ENCODE measurements at places on chromosomes 6 and 20. TPM values are rescaled to one million over a fixed set of nuclear protein-coding genes. Genes with fewer than 3 reads are reported as not detected.

Gene DNAH8
- not detected for polyA plus RNA-seq

Gene RBCK1
- 131 TPM for polyA plus RNA-seq

Gene KPNA5
- polyA plus RNA-seq, result 19.0 TPM

Gene HTR1E
- not detected for polyA plus RNA-seq

DNA sequence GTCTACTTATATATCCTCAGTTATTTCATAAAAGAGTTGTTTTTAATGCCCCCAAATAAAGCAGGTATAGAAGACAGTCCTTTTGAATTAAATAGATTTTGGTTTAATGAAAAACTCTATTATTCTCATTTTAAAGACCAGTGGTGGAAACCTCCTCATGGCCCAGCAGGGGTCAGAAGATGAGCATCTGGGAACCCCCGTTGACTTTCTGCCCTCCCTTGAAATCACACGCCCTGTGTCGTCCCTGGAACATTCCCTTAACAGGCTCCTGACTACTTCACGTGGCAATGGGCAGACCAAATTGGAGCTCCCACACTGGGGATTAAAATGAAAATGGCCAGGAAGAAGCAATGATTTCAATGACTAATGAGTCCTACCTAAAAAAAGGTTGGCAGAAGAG, 220.9 kb downstream of the KIF16B start:
- no peaks in the 10 kb centered on the region for H3K4me1 ChIP-seq
- no peaks in the 10 kb centered on the region for H3K36me3 ChIP-seq
- no peaks in the 10 kb centered on the region for H3K27me3 ChIP-seq
- no peak overlapping the region for H3K4me3 ChIP-seq
- no peak for DNase-seq

GRCh38 chr6:161242779-161243693, 30.8 kb downstream of the AGPAT4 start:
- peak; percentile 97 for DNase-seq
- peak overlapping the region; percentile 100 for H3K27ac ChIP-seq
- peaks cover 26% of the 10 kb centered on the region for H3K27me3 ChIP-seq
- H3K36me3 ChIP-seq, result peaks cover 24% of the 10 kb centered on the region
- peaks cover 43% of the 10 kb centered on the region for H3K4me1 ChIP-seq
- peak overlapping the region; percentile 79 for H3K4me3 ChIP-seq

DNA sequence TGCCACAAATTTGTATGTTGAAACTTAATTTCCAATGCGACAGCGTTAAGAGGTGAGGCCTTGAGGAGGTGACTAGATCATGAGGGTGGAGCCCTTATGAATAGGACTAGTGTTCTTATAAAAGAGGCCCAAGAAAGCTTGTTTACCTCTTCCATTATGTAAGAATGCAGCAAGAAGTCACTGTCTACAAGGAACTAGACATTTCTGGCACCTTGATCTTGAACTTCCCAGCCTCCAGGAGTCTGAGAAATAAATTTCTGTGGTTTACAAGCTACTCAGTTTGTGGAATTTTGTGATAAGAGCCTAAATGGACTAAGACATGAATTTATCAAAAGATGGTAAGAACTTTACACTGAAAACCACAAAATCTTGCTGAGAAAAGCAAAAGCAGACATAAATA, 173.6 kb upstream of the SGK1 start:
- no peaks in the 10 kb centered on the region for H3K4me1 ChIP-seq
- H3K27ac ChIP-seq, result no peak overlapping the region
- no peak overlapping the region for H3K4me3 ChIP-seq

DNA sequence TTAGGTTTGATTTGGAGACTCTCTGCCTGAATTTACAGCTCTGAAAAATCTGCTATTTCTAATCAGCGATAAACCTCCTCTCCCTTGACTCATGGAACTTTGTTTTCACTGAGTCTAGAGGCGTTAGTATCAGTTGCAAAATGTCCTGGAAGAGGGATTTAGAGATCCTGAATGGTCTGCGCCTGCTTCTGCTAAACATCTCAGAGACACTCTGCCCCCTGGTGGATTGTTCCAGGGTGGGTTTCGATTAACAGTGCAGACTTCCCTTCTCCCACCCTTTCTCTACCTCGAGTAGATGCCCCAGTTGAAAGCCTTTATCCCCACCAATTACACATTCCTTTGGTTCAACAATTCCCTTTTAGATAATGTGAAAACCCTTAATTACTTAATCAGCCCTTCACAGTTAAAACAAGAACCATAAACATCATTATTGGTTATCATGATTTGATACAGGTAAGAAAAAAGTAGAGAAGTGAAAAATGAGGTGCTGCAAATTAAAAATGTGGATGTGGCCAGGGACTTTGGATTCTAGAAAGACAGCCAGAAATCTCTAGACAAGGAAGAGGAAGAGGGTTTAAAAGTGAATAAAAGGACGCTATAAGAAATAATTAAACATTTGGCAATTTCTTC, 5.5 kb downstream of the HTR1B start:
- H3K4me1 ChIP-seq, result peaks cover 8% of the 10 kb centered on the region
- peaks cover 3% of the 10 kb centered on the region for H3K27me3 ChIP-seq
- H3K4me3 ChIP-seq, result no peak overlapping the region

GRCh38 chr6:23181356-23182110, 612.2 kb downstream of the HDGFL1 start:
- no peaks in the 10 kb centered on the region for H3K4me1 ChIP-seq
- no peak for DNase-seq
- H3K27me3 ChIP-seq, result no peaks in the 10 kb centered on the region
- H3K4me3 ChIP-seq, result no peak overlapping the region

DNA sequence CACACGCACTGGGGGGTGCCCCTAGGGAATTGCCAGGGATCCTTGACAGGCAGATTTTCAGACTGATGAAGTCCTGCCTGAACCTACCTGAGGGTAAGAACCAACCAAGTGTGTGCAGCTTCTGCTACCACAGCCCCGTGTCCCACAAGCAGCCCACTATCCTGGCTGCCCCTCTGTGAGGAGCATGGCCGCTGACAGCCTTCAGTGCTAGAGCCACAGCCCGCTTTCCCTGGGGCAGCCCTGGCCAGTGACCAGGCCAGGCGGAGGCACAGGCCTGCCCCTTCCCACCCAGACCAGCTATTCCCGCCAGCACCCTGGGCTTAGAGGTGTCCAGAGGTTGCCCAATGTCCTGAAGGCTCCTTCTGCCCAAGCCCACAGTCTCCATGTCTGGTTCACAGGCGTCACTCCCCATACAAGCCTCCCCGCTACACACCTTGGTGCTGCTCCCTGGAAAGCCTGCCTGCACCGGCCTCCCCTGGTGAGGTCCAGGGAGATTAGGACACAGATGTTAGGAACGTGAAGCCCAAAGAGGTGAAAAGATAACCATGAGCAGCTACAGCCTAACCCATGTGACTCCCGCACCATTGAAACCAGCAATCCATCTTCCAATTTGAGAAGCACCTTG, 207.0 kb downstream of the SYNDIG1 start:
- H3K4me3 ChIP-seq, result no peak overlapping the region
- H3K36me3 ChIP-seq, result no peaks in the 10 kb centered on the region
- no peak for DNase-seq
- H3K27ac ChIP-seq, result no peak overlapping the region
- H3K27me3 ChIP-seq, result peaks cover 2% of the 10 kb centered on the region
- H3K4me1 ChIP-seq, result peaks cover 4% of the 10 kb centered on the region

DNA sequence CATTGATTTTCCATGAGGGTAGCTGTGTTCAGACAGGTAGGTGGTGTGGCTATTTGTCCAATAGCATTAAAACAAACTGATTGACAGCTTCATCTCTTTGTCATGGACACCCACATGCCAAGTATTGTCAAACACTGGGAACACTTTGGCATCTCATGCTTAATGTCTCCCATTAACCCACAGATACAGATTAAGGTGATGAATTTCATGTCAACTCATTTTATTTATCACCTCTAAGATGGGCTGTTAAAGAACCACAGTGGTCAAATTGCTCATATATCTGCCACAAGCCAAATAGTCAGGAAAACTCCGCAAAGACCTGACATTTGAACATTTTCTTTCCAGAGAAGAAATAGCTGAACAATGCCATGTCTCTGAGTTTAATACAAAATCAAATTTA, 139.1 kb upstream of the SPTLC3 start:
- H3K4me3 ChIP-seq, result no peak overlapping the region
- H3K4me1 ChIP-seq, result peaks cover 11% of the 10 kb centered on the region

DNA sequence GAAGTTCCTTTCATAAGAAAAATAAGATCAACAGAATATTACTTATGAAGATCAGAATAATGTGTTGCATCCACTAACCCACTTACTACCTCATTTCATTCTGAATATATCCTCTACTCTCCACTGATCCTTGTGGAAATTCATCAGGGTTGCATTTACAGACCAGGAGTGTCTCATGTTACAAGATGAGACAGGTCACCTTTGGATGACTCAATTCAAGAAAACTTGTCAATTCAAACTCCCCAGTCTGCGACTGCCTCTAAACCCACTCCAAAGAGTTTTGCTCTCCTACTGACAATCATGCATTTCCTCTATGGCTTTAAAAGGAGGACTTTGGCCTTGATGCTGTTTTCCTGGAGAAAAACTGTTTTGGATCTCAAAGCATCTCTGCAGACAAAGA, 68.4 kb downstream of the ID4 start:
- no peaks in the 10 kb centered on the region for H3K4me1 ChIP-seq
- no peak overlapping the region for H3K27ac ChIP-seq
- no peaks in the 10 kb centered on the region for H3K36me3 ChIP-seq
- DNase-seq, result no peak
- H3K4me3 ChIP-seq, result no peak overlapping the region

DNA sequence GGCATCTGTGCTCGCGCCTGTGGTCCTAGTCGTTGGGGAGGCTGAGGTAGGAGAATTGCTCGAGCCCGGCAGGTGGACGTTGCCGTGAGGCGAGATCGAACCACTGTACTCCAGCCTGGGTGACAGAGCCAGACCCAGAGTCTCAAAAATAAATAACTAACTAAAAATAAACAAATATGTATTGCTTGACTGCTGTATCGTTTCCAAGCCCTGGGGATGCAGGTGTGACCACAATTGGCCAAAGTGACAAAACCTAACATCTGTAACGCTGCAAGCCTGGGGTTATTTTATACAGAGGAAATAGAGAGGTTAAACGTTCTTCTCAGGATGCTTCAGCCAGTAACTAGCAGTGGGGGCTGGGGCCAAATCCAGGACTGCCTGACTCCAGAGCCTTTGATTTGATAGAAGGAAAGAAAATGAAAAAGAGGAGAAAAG, 1.9 kb upstream of the SRSF3 start:
- H3K4me1 ChIP-seq, result peaks cover 43% of the 10 kb centered on the region
- H3K36me3 ChIP-seq, result peaks cover 14% of the 10 kb centered on the region
- H3K4me3 ChIP-seq, result peak overlapping the region; percentile 86
- peaks cover 16% of the 10 kb centered on the region for H3K27me3 ChIP-seq
- peak; percentile 73 for DNase-seq

- no peaks in the 10 kb centered on the region for H3K36me3 ChIP-seq
- H3K4me1 ChIP-seq, result peaks cover 32% of the 10 kb centered on the region
- peak overlapping the region; percentile 86 for H3K4me3 ChIP-seq
- DNase-seq, result peak; percentile 30
Measured at GRCh38 chr20:8602389-8603116, 466.3 kb upstream of the PLCB4 start.

GRCh38 chr6:167832497-167833395, 6.0 kb downstream of the AFDN start:
- peaks cover 19% of the 10 kb centered on the region for H3K27me3 ChIP-seq
- no peaks in the 10 kb centered on the region for H3K36me3 ChIP-seq
- no peak overlapping the region for H3K4me3 ChIP-seq
- peaks cover 7% of the 10 kb centered on the region for H3K4me1 ChIP-seq
- no peak for DNase-seq

DNA sequence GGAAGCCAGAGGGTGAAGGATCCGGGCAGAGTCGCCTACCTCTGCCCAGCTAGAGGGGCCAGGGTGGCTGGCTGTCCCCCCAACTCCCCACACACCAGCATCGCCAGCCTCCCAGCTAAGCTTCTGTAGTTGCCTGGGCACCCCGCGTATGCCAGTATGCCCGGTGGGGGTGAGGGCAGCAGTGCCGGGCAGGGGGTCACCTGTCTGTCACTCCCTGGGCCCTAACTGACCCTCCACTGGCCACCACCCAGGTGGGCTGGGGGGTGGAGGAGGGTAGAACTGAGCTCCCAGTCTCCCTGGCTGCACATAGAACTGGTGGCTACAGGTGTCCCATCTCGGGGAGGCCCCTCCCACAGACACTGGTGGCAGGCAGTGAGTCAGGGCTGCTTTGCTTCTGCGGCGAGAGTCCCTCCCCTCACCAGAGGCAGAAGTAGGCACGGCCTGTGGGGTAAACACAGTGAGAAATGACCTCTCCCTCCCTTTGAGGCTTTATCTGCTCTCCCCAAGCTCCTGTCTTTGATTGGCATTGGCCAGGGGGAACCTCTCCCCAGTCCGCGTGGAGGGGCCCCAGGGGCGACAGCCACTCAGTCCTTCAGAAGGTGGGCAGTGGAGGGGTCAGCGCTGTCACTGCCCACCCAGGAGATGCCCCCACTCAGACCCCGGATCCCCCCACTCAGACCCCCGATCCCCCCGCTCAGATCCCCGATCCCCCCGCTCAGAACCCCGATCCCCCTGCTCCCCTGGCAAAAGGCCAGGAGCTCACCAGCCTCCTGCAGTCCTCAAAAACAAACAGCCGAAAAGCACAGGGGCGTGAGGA, 2.5 kb downstream of the NTSR1 start:
- peaks cover 5% of the 10 kb centered on the region for H3K4me1 ChIP-seq
- no peak overlapping the region for H3K27ac ChIP-seq
- H3K27me3 ChIP-seq, result peaks cover 5% of the 10 kb centered on the region

GRCh38 chr6:149216459-149216858, 101.1 kb upstream of the TAB2 start:
- no peak for DNase-seq
- H3K36me3 ChIP-seq, result no peaks in the 10 kb centered on the region
- H3K27ac ChIP-seq, result no peak overlapping the region
- H3K4me3 ChIP-seq, result no peak overlapping the region
- H3K4me1 ChIP-seq, result no peaks in the 10 kb centered on the region
- no peaks in the 10 kb centered on the region for H3K27me3 ChIP-seq

- DNase-seq, result no peak
- H3K27ac ChIP-seq, result no peak overlapping the region
- no peak overlapping the region for H3K4me3 ChIP-seq
- H3K27me3 ChIP-seq, result no peaks in the 10 kb centered on the region
- no peaks in the 10 kb centered on the region for H3K4me1 ChIP-seq
- H3K36me3 ChIP-seq, result peaks cover 36% of the 10 kb centered on the region
Measured at GRCh38 chr20:49951151-49951550, 15.0 kb downstream of the RNF114 start.

Data from immature natural killer cell (primary cell).